COLO829 (cell line): ENCODE measurements at places on chromosomes 5 and 9.
A peak's percentile ranks its signal among the peaks of the same experiment; 100 is the strongest.

GRCh38 chr5:74953937-74954720 is 87.9 kb upstream of the FAM169A start:
- no peak for DNase-seq

GRCh38 chr9:133955821-133956411 is 36.2 kb downstream of the VAV2 start:
- no peak for DNase-seq

GRCh38 chr5:40446910-40447309 is 232.8 kb upstream of the PTGER4 start:
- DNase-seq, result no peak

DNA sequence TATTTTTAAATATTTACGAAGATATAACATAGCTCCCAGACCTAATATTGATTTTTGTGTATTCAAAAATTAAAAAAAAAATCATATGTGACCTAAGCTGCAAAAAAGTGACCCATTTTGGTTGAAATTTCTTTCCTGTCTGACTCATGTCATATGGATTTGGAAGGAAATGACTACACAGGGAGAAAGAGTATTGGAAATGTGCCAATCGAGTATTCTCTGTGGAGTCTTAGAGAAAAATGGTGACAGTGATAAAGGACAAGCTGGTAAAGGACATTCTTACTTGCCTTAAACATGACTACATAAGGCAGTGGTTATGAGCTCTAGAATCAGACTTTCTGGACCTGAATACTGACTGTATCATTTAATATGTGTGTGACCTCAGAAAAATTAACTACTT is 262.9 kb upstream of the PTPRD start:
- DNase-seq, result no peak

GRCh38 chr5:75324791-75325190 is 12.2 kb upstream of the HMGCR start:
- DNase-seq, result no peak

DNA sequence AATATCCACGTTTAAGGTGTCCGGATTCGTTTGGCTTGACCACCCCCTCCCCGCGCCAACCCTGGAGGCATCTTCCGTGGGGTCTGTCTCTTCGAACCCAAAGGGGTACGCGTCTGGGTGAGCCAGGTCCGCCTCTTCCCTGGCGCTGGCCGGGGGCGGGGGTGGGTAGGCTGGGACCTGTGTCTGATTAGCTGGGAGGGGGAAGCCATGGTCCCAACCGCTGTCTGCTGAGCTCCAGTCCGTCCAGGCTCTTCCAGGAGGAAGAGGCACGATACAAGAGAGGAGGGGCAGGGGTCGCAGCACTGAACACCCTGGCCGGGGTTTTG is at the start of gene LVRN:
Gene LVRN (plus strand): TSS at position 237 of the 326 bp plus-strand sequence. CDS start 143 bp downstream, outside the sequence.
- DNase-seq, result no peak

GRCh38 chr5:122864400-122864799 is 19.0 kb downstream of the SNX24 start:
- no peak for DNase-seq

GRCh38 chr9:81522716-81523551 is 166.4 kb downstream of the TLE1 start:
- peak; percentile 84 for DNase-seq

DNA sequence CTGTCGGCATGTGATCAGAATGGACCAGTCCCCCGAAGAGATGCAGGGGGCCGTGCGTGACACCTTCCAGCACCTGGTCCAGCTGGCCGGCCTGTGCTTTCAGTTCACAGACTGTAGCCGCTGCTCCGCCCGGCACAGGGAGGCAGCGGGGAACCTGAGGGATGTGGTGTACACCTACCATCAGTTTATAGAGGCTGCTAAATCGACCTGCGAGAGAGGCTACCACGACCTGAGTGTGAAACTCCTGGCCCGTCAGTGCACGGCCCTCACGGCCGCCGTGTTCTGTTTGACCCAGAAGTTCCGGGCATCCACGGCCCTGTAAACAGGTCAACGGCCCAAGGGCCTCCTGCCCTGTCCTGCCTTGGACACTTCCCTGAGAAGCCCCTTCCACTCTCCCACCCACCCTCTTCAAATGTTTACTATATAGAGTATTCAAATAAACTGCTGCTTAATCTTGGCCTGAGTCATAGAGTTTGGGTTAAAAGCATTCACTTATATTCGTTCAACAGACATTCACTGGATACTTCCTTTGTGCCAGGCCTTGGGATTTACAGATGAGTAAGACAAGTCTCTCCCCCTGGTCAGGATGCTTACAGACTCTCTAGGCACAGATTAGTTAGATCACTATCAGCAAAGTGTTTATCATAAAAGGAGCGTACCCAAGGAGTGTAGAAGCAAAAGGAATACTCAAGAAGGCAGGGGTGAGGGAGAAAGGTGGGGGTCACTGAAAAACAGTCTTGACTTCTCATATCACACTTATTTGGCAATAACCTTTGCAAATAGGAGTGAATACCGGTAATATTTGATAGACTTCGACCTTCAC is 6.9 kb upstream of the TRMT10B start:
- peak; percentile 40 for DNase-seq

GRCh38 chr5:167425161-167425560 is 866.3 kb upstream of the WWC1 start:
- no peak for DNase-seq
